ENCODE measurements at places on chromosomes 5 and 9.

DNA sequence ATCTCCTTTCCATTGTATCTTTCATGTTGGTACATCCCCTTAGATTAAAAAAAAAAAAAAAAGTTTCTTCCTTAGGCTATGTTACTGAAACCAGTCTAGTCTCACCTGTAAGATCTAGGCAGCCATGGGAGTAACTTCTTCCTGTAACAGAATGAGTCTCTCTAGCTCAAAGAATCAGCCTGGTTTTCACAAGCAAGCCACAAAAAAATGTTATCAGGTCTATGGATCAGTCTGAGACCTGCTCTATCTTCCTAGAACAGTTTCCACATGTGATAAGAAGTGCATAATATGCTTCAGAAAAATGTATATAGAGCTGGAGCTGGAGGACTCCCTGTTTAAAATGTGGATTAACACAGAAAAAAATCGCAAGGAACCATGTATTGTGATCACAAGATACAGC is 53.8 kb downstream of the ARRDC3 start:
- DNase-seq, result no peak

- DNase-seq, result no peak
Measured at GRCh38 chr9:122144836-122145591, 14.6 kb downstream of the NDUFA8 start.

DNA sequence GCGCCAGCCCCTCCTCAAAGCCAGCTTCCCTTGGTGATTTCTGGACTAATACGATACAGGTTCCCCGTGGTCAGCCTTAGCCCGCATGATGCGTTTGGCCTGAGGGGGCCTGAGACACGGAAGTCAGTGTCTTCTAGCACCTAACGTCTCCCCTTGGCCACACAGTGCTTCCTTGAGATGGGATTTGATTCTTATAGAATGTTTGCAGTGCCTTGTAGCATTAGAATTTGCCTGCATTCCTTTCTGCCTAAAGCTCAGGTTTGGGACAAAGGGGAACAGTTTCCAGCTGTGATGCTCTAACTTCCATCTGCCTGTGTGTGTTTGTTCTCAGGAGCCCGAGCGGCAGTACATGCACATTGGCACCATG is 34.4 kb downstream of the CFAP90 start:
- DNase-seq, result no peak

DNA sequence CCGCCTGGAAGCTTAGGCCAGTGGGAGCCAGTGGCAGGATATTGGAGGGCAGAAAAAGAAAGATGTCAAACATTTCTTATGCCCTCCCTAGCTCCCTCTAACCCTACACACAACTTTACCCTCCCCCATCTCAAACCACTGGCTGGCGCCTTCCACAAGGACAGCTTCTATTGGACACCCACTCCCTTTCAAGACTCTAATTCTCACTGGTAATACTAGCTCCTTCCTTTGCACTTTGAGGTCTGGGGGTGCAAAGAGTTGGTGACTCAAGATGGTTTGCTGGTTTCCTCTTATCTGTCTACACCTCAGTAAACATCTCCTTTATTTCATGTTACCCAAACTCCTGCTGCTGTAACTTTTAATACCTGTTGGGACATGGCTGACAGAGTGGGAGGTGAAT is 11.6 kb upstream of the ITGA1 start:
- no peak for DNase-seq

GRCh38 chr5:121805911-121806310 is 45.8 kb upstream of the FTMT start:
- DNase-seq, result peak; percentile 0

GRCh38 chr5:95731571-95732554 is 727 bp downstream of the RHOBTB3 start:
- no peak for DNase-seq

GRCh38 chr9:134240361-134240760 is 76.0 kb upstream of the RNU6ATAC start:
- DNase-seq, result no peak

- no peak for DNase-seq
Measured at GRCh38 chr9:98866435-98867102, 59.1 kb downstream of the GALNT12 start.

DNA sequence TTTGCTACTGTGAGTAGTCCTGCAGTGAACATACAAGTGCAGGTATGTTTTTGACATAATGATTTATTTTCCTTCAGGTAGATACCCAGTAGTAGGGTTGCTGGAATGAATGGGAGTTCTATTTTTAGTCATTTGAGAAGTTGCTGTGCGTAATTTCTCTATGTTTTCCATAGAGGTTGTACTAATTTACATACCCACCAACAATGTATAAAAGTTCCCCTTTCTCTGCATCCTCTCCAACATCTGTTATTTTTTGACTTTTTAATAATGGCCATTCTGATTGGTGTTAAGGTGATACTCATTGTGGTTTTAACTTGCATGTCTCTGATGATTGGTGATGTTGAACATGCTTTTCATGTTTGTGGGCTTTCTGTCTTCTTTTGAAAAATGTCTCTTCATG is 64.7 kb upstream of the CTSL start:
- DNase-seq, result no peak

- DNase-seq, result no peak
Measured at GRCh38 chr9:2228641-2229040, 213.5 kb downstream of the SMARCA2 start.

GRCh38 chr9:122355336-122355875 is 15.4 kb upstream of the PTGS1 start:
- DNase-seq, result no peak

- DNase-seq, result no peak
Measured at GRCh38 chr5:10424124-10424731, 17.5 kb upstream of the ROPN1L start.

- no peak for DNase-seq
Measured at GRCh38 chr5:6402939-6403338, 24.6 kb upstream of the MED10 start.

GRCh38 chr5:172454358-172455086 is at the start of gene SH3PXD2B:
Gene SH3PXD2B, minus strand, starts transcription at chr5:172454525. Its CDS starts 173 bp downstream, at chr5:172454352.
- DNase-seq, result no peak

DNA sequence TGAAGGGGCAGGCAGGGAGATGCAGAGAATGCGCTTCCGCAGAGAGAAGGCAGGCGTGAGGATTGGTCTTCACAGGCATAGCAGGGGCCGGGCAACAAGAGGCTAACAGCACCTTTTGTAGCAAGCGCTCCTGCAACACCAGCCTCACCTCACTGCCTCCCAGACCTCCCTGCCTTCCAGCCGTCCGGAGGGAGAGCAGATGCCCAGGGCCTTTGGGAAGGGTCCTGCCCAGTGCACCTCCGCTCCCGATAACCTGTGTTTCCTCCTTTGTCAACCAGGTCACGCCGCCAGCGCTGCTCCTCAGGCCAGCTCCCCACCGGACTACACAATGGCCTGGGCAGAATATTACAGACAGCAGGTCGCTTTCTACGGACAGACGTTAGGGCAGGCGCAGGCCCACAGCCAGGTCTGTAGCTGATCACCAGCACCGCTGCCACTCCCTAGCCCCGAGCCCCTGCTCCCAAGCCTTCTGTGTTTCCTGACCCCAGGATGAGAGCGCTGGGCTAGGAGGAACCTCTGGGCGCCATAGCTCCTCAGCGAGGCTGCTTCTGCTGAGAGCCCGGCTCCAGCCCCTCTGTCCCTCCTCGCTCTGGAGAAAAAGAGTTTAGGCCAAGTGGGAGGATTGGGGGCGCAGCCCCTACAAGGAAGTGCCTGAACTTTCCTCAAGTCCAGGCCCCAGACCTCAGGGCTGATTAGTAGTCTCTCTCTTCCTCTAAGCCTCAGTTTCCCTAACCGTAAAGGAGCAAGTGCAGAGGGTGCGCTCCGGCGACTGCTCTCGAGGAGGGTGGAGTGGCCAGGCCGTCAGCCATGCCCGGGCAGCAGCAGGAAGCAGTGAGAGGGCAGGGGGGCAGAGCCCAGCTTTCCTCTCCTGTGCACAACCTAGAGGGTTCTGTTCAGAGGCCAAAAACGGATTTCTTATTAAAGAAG is 28.4 kb upstream of the PRDM12 start:
- no peak for DNase-seq

DNA sequence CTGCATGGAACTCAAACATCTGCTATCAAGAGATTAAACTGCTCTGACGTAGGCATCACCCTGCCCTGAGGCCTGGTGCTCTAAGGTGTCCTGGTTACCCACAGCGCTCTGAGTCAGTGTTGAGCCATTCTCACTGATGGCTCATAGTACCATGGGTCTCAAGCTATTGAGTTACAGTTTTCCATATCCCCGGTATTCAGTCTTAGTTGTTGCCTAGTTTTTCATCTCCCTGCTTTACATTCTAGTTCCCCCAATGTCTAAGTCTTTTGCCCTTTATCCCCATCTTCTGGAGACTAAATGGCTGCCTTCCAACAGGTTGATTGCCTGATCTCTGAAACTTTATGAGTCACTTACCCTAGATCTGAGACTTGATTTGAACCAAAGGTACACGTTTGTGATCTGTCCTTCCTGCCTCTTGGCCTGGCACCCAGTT is 161.2 kb upstream of the PTGER4 start:
- DNase-seq, result no peak

Measured in AG09319 (cell line).